Activated naive CD4-positive, alpha-beta T cell (primary cell): ENCODE measurements at places on chromosomes 13 and 19.

DNA sequence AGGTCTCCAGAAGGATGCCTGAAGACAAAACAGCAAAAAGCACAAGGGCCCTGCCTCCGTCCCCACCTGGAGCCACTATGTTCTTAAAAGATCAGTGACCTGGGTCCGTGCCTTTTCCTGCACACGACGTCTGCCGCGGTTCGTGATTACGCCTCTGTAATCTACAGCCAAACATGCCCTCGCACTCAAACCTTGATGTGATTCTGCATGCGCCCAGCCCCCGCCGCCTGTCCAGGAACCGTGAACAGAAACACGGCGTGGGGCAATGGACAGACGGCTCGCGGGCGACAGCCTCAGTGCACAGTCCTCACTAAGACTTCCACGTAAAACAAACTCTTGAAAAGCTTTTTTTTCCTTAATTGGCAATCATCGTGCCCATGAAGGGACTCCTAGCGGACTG lies 15.5 kb downstream of the C13orf46 start:
- DNase-seq = no peak

DNA sequence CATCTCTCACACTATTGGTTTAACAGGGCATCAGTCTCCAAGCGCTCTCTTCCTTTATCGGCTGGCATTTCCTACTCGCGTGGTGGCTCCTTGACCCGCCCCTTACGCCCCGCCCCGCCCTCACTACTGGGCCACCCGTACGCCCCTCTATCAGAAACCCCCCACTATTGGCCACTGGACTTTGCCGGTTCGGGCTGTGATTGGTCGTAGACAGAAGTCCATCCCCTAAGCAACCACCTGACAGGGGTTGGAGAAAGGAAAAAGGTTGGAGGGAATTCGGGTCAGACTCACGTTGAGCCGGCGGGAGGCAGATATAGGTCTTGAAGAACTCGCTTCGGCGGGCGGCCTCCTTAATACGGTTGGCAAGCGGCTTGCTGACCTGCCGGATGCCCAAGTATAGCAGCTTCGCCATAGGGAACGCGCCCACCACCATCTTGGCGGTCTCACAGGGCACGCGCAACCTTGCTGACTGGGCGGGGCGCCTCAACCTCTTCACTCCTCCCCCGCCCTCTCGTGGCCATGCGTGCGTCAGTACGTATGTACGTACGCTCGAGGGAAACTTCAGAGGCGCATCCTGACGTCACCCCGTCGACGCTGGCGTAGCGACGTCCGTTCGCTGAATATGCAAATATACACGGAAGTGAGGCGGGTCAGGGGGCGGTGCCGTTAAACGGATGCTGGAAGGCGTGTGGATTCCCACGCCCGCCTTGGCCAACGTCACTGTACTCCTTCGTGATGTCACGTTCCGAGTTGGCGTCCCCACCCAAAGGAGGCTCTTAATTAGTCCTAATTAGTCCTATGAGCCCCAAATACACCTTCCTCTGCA lies at the start of gene OPA3:
Gene OPA3, minus strand, starts transcription at position 471 of the 826 bp plus-strand sequence. Its CDS starts 38 bp downstream, at position 433.
- DNase-seq = peak; percentile 96

- DNase-seq = no peak
Observed at GRCh38 chr19:10519421-10519820, 2.2 kb upstream of the S1PR5 start.

GRCh38 chr19:7999376-7999775 lies 6.1 kb downstream of the ELAVL1 start:
- DNase-seq = no peak

DNA sequence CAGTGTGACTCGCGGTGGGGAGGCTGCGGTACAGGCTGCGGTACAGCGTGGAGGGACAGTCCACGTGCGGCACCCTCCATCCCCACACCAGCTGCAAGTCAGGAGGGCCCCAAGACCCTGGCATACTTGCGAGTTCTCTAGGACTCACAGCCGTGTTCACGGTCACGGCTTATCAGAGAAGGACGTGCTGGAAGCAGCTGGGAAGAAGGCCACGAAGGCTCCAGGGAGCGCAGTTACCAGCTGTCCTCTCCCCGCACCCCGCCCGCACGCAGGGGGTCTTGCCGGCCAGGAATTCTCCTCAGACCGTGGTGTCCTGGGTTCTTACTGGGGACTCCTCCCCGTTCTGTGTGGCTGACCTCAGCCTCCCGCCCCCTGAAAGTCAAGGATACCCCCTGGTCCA lies 6.2 kb downstream of the ZNF444 start:
- no peak for DNase-seq
